ENCODE measurements at places on chromosomes 1 and 21. TPM values are rescaled to one million over a fixed set of nuclear protein-coding genes. Genes with fewer than 3 reads are reported as not detected.
A peak's percentile ranks its signal among the peaks of the same experiment; 100 is the strongest.

GRCh38 chr1:107724648-107725047 lies 240.3 kb downstream of the VAV3 start:
- no peak for DNase-seq

DNA sequence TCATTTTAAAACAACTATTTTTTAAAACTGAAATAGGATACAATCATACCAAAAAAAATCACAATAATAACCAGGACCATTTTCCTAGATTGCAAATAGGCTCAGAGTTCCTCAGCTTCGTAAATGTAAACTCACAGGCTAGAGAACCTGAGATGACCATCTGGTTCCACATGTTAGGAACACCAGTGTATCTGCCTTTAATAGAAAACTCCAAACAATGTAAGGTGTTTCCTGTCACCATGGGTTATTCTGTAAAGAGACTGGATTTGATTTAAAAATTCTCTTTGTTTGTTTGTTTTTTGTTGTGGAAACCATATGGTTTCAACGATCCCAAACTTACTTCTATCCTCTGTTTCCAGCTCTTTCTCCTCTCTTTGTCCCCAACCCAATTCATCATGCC lies 197.5 kb downstream of the ZZZ3 start:
- DNase-seq = no peak

- no peak for DNase-seq
Observed at GRCh38 chr1:162695687-162696086, 63.4 kb downstream of the DDR2 start.

GRCh38 chr1:157774412-157774811 lies 2.5 kb downstream of the FCRL2 start:
- no peak for DNase-seq

DNA sequence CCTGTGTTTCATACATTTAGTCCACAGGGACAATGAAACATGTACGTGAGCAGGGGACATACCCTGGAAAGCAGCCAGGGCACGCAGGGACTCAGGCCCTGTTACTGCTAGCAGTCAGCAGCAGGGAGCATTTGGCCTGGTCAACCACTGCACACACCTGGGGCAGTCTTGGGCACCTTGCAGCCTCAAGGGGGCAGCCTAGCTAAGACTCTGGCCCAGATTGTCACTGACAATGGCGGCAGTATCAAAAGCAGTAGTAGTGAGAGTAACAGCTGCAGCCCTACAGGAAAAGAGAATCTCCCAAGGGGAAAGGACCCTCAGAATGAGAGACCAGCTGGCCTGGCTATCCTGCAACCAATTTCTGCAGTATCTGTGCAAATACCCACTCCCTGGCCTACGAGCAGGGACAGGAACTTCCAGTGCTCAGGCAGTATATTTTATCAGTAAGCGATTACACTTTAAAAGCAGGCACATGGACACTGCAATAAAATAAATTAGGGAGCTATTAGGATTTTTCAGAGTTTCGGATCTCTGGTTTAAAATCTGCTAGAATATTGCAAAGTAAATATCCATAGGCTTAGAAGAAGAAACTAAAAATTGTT lies 475.6 kb downstream of the LTN1 start:
- no peak for DNase-seq

GRCh38 chr1:37434292-37435225 lies 39.8 kb upstream of the ZC3H12A start:
- DNase-seq = peak; percentile 58

DNA sequence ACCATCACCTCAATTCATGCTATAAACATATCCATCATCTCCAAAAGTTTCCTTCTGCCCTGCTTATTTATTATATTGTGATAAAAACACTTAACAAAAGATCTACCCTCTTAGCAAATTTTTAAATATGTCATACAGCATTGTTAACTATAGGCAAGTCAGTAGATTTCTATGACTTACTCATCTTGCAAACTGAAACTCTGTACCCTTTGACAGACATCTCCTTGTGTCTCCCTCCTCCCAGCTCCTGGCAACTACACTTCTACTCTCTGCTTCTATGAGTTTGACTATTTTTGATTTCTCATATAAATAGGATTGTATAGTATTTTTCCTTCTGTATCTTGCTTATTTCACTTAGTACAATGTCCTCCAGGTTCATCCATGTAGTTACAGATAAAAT lies 174.8 kb downstream of the TNFSF18 start:
- DNase-seq = no peak

DNA sequence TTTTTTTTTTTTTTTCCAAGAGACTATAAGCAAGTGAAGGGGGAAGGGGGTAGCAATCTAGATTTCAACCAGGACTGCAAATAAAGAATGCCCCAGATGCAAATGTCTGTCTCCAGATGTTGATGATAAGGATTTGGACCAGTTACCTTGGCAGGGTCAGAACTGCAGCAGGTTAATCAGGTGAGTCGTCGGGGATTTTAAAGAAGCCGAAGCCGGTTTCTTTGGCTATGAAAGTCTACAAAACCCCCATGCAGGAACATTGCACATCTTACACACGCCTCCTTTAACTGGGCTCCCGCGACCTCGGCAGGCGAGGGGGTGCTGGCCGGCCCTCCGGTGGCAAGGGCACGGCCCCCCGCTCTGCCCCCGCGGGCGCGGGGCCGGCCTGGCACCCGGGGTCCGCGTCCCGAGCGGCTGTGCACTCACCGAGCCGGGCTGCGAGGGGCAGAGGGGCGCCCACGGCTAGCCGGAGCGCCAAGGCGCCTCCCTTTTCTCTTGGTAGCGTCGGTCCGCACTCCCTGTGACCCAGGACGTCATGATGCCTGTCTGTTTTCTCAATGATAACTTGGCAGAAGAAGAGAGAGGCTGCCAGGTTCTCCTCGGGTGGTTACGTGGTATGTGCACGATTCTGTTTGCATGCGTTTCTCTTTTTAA lies 366.3 kb upstream of the ESRRG start:
- no peak for DNase-seq

- DNase-seq = no peak
Observed at GRCh38 chr1:3483801-3484444, 29.5 kb downstream of the ARHGEF16 start.

PERM1 gene
- not detected for total RNA-seq

YOD1 gene
- 6.6 TPM for total RNA-seq

TP73 gene
- not detected for total RNA-seq

S100A4 gene
- 323 TPM for total RNA-seq
